T follicular helper cell (primary cell): ENCODE measurements at places on chromosomes 7 and 10.

DNA sequence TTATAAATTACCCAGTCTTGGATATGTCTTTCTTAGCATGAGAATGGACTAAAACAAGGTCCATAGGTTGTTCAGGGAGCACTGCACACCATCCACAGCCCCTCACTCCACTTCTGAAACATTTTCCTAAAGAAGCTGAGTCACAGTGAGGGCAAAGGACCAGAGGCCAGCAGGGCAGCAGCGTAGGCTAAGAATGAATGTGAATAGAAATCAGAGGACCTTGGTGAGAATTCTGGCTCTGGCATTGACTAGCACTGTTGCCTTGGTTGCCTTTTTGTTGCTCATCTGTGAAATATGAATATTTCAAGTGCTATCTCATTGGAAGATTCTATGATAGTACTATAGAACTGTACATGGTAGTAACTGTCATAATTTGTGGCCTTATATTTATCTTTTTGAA is 41.7 kb upstream of the TOMM7 start:
- no peak for DNase-seq

- no peak for DNase-seq
Observed at GRCh38 chr7:3899559-3899991, 598.5 kb downstream of the SDK1 start.

- DNase-seq = no peak
Observed at GRCh38 chr10:88731296-88731695, 25.2 kb downstream of the LIPK start.

DNA sequence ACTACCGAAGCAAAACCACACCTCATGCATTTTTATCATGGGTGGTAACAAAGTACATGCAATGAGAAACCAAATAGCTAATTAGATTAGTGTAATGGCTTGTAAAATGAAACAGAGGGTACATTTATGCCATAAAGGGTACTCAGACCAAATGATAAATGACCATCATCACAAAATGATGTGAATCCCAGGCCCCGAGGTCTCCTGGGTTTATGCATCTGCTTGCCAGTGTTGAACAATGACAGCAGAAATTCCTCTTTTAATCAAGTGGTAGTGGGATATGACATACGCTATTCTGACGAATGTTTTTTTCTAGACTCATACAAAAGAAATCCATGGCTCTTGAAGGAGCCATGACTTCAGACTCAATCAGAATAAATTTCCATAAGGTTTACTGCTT is 249.5 kb upstream of the SLC26A5 start:
- DNase-seq = no peak

DNA sequence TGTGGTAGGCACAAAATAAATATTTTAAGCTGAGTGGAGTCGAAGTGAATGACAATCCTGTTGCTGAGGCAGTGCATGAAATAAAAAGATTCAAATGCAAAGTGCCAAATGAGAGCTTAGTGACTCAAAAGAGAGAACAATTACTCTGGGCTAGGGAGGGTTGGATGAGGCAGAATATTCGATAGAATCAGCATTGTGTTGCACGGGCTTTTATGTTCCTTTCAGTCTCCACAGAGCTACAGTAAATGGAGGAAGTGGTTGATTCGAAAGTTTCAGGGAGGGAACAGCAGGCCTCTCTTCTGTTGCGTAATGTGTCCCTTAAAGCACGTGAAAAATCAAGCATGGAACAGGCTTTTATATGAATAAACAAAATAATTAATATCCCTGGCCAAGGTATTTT is 599.3 kb upstream of the CELF2 start:
- DNase-seq = no peak

GRCh38 chr10:124142006-124142739 is 48.8 kb upstream of the CHST15 start:
- DNase-seq = no peak
